Hippocampal formation (tissue), 2 donors: ENCODE measurements at places on chromosomes 1 and 21.

DNA sequence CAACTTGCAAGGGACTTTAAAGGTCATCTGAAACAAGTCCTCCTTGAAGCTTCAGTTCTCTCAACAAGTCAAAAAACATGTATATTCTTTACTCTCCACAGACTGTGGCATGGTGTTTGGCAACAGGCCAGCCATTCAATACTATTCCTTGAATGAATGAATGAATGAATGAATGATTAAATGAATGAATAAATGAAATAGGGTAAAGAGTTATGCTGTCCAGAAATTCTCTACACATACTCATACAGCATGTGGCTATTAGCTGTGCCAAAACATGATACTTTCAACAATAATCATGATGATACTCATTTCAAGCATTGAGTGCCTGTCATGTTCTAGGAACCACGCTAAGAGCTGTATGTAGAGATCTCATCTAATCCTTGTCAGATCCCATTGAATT lies 356.1 kb downstream of the BARHL2 start:
- DNase-seq, result no peak

DNA sequence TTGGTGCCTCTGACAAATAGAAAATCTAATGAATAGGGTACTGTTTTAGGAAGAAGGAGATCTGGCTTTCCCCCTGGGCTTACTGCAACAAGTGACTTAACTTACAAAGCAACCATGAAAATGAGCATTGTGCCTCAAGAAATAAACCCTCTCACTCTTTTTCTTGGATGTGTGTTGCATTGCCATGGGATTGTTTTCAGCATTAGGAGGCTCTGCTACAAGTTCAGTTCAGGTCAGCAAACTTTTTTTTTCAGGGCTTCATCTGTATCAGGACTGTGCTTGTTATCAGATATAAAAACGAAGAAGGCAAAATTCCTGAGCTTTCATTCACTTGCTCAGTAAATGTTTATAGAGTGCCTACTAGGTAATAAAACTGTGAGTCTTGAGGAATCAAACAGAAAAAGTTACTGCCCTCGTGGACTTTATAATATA lies 37.8 kb upstream of the DOCK7 start:
- no peak for DNase-seq

GRCh38 chr1:168700575-168701268 lies 28.3 kb downstream of the DPT start:
- no peak for DNase-seq

- DNase-seq, result peak; percentile 36
These were observed 9.7 kb downstream of the CTNNBIP1 start for GRCh38 chr1:9900142-9901043.

GRCh38 chr1:164780863-164781262 lies 221.9 kb downstream of the PBX1 start:
- DNase-seq, result no peak

GRCh38 chr1:6819246-6820040 lies 34.2 kb downstream of the CAMTA1 start:
- no peak for DNase-seq

DNA sequence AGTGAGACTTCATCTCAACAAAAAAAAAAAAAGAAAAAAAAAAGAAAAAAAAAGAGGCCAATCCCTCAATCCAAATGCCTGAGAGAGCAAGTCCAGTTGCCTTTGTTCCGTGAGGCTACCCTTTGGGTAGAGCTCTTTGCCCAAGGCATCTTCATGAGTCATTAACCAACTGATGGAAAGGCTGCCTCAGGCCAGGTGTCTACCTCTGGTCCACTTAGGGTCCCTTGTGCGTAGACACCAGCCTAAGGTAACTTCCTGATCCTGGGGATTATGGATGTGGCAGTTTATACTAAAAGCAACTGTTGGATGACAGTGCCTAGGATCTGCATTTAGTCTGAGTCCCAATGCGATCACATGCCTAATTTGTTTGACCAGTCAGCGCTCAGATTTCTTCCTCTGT lies 20.7 kb upstream of the ZNF326 start:
- DNase-seq, result no peak

GRCh38 chr1:227901906-227902640 lies 45.7 kb downstream of the WNT9A start:
- no peak for DNase-seq

- DNase-seq, result no peak
These were observed 3.4 kb upstream of the CSF1 start for GRCh38 chr1:109907190-109907774.

- DNase-seq, result no peak
These were observed 108.5 kb downstream of the NFIA start for GRCh38 chr1:61190618-61191432.

- no peak for DNase-seq
These were observed 258.9 kb upstream of the SGIP1 start for GRCh38 chr1:66275083-66275482.

DNA sequence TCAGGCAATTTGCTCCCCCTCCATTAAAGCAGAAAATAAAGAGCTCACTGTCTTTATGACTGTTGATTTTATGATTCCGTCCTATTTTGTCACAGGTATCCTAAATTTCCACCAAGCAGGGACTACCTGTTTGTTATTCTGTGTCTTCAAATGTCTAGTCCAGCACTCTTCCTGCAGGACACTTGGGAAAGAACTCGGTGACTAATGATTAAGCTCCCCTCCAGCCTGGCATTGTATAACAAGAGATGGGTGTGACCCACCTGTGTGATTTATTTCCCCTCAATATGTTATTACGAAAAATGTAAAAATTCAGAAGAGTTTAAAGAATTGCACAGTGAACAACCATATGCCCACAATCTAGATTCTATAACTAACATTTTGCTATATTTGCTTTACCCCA lies 42.9 kb upstream of the LRRN2 start:
- no peak for DNase-seq

DNA sequence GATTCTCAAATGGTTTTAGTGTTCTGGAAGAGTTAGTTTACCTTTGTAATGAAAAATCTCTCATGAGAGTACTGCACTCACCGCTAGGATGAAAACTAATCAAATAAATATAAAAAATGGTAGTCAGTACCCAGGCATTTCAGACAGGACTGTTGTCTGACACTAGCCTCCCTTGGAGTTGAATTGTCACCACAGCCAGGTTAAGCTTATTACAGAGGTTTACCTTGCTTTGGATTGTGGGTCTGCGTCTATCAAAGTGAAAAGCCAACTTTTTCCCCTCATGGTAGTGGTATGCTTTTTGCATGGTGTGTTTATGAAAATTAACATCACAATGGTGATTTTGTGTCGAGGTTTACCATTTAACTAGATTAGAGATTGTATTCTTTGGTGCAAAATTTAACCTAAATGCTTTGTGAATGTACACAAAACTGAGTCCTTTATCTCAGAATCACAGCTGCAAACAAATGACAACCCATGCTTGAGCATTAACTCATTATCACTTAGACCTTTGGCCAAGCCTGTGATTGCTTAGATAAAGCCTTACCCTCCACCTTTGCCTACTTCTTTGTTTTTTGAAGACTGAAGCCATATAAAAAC lies 20.1 kb downstream of the RAP1A start:
- DNase-seq, result no peak

DNA sequence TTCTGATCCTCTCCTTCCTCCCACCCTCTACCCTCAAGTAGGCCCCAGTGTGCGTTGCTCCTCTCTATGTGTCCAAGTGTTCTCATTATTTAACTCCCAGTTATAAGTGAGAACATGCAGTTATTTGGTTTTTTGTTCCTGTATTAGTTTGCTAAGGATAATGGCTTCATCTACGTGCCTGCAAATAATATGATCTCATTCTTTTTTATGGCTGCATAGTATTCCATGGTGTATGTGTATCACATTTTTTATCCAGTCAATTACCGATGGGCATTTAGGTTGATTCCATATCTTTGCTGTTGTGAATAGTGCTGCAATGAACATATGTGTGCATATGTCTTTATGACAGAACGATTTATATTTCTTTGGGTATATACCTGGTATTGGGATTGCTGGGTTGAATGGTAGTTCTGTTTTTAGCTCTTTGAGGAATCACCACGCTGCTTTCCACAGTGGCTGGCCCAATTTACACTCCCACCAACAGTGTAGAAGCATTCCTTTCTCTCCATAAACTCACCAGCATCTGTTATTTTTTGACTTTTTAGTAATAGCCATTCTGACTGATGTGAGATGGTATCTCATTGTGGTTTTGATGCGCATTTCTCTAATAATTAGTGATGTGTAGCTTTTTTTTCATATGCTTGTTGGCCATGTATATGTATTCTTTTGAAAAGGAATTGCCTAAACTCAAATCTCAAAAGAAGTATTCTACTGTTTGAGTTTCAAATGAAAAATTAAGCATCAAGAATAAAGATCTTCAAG lies 116.9 kb downstream of the ETS2 start:
- no peak for DNase-seq

DNA sequence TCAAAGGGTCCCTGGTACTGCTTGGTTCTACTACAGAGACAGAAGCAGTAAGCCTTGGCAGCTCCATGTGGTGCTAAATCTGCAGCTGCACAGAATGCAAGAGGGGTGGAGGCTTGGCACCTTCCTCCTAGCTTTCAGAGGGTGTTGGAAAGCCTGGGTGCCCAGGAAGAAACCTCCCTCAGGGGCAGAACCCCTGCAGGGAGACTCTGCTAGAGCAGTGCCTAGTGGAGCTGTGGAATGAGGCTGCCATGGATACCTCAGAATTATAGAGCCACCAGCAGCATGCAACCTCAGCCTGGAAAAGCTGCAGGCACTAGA lies 76.2 kb upstream of the TLR5 start:
- no peak for DNase-seq

DNA sequence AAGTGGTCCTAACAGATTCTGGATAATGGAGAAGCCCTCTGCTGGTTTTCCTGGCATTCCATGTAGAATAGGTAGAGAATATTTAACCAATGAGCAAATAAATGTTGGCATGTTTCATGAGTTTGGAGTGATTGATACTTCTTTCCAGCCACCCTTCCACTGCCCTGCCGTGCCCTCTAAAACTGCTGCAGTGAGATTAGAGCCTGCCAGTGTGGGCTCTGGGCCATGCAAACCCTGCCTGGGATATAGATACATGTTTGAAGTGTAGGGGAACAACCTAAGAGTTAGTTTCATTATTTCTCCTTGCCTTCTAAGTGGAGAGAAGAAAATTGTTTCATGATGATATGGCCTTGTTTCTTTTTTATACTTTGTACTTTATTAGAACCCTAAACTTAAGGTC lies 10.4 kb downstream of the UBE2Q1 start:
- DNase-seq, result no peak

- DNase-seq, result no peak
These were observed 79.4 kb downstream of the ERICH3 start for GRCh38 chr1:74593887-74594866.

DNA sequence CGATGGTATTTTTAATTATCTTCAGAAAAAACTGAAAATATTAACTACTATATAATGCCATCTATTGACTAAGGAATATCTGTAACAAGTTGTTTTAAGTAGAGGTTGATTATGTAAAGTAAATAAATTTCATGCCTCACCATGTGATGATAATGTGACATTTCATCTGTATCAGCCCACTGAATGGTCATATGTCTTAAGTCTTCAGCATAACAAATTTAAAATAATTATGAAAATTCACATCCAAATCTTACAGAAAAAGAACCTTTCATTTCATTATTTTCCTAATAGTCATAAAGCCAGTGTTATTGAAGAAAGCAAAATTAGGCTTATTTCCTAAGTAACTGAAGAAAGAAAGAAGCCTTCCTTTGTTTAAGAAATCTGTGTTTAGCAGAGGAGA lies 72.6 kb downstream of the ITGB3BP start:
- no peak for DNase-seq

DNA sequence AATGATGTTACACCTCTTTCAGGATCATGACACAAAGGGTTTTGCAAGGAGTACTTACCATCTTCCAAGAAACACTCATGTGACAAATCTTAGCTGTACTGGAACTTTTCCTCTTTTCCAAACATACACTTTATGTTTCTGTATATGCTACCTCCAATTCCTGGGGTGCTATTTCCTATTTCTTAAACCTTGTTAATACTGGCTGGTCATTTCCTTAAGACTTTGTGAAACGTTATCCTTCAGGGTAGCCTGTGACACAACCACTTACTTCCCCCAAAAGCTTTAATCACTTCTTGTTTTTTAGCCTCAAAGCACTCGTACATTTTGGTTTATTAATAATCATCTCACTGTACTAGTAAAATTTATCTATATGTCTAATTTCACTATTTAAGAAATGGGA lies 39.4 kb downstream of the OR10Z1 start:
- no peak for DNase-seq

DNA sequence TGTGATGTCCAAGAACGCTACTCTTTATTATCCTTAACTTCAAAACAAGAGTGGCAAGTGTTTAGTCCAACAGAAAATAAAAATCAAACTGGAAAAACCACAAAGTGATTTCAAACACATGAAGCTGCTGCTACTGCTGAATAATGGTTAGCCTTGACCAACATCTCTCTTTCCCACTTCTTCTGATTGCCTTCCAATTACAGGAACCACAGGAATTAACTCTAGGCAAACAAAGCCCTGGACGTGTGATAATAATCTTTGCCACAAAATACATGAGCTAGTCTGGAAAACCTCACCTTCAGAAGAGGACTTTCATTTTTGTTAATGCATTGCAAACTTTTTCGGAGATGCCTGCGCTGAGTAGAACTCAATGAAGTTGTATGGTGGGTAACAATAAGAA lies 48.6 kb upstream of the COL11A1 start:
- DNase-seq, result no peak

DNA sequence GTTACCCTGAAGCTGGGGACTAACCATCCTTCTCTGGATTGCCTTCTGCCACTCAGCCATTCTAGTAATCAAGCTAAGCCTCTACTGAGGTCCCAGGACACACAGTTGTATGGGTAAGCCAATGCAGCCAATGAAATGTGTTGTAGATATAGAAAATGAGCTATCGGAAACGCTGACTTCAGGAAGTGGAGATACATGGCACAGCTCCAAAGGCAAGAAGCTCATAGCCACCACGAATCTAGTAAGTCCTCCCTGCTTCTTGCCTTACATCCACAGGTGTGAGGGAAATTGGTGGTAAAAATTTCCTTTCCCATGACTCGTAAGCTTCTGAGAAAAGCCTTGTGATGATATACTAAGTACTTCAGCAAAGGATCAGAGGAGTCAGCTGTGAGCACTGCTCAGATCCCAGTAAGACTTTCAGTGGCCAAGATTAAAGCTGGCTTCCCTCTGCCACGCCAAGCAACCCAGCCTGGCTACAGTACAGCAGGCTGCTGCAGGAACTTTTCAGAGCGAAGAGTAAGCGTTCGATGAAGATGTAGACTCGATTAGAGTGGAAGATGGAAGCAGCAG lies 117.7 kb downstream of the SIM2 start:
- no peak for DNase-seq

DNA sequence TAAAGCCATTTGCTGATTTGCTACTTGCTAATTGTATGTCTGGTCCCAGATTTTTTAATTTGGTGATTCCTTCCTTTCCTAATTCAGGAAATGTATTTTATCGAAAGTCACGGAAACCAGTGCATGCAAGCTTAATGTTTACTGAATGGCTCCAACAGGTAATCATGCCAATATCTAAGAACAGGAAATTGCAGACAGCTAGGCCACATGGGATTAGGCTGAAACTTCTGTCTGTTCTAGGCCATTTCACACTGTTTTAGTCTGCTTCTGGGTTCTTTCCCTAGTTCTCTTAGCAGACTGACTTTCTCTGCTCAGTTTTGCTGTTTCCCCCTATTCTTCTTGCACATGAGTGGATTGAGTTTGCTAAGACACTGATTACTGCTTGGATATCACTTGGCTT lies 111.4 kb downstream of the NTNG1 start:
- no peak for DNase-seq
